T-cell (primary cell): ENCODE measurements at places on chromosomes 4 and X.

DNA sequence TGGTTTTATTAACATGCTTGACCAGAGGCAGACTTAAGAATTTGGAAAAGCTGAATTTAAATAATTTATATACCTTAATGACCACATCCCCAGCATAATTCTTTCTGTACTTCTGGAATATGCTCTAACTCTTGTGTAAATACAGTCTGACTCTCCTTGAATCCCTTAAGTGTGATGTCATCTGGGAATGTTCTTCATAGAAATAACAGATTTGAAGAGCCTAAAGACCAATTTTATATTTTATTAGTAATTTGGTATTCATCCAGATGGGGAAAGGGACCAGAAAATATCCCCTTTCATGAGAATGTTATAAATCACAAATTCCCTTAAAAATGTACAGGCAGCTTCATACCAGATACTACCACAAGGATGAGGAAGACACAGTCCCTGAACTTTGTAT lies 58.3 kb downstream of the KCNIP4 start:
- no peak for DNase-seq

DNA sequence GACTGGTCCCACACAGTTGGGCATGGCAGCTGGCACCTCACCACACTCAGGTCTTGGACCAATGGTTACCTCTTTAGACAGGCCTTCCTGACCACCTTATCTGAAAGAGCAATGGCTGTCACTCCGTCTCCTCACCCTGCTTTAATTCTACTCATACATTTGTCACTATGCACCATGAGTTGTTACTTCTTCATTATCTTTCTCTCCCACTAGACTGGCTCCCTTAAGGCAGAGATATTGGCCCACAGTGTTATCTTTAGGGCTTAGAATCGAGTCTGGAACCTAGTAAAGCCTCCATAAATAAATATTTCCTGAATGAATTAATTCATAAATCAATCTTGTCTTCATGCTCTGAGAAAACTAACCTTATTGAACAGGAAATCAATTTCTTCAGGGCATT lies 46.6 kb downstream of the DCHS2 start:
- no peak for DNase-seq

DNA sequence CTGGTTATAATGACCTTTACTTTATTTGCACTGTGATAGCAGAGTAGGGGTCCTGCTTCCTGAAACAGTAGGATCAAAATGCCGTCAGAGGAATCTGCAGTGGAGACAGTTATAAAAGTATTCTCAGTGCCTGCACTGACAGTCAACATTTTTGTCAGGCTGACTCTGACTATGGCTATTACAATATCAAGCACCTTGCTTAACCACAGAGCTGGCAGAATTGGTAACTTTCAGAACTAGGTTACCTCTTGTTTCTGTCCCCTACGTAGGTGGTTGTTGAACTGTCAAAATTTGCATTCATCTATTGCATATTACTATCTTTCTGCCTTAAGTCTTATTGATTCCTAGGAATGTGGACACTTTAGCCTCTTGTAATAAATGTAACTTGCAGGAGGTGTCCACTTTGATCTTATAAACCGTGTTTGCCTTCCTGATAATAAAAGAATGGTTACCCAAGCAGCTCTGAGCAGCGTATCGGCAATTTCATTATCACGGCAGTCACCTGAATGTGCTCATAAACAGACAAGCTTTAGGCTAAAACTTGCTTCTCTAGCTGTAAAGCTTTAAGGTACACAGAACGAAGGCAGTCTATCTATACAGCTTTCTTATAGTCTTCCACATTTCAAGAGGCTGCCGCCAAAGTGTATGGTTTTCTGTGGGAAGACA lies 353.0 kb upstream of the GALNT7 start:
- no peak for DNase-seq

- DNase-seq = no peak
Measured at GRCh38 chrX:68978655-68979054, 149.8 kb downstream of the EFNB1 start.

- DNase-seq = no peak
Measured at GRCh38 chrX:107775000-107775733, 420 bp downstream of the TSC22D3 start.

DNA sequence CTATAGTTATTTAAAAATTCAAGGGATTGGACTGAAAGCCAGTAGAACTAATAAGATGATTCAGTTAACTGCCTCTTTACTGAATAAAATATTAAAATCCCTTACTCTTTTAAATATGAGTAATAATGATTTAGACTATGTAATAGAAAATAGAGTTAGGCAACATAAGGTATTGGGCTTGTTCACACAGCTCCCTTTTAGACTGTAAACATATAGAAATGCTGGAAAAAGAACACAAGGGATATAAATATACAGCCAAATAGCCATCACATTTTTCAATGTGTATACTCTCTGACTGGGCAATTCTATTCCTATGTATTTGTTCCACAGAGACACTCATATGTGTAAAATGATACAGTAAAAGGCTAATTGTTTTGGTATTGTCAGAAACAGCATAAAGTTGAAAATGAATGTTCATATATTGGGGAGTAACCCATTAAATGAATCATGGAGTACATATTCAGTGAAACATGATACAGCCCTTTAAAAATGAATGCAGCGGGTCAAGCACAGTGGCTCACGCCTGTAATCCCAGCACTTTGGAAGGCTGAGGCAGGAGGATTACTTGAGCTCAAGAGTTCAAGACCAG lies 129.8 kb downstream of the TBC1D19 start:
- DNase-seq = no peak
